Fibroblast of skin of left quadriceps (primary cell): ENCODE measurements at places on chromosomes 4 and X.
A peak's percentile ranks its signal among the peaks of the same experiment; 100 is the strongest.

DNA sequence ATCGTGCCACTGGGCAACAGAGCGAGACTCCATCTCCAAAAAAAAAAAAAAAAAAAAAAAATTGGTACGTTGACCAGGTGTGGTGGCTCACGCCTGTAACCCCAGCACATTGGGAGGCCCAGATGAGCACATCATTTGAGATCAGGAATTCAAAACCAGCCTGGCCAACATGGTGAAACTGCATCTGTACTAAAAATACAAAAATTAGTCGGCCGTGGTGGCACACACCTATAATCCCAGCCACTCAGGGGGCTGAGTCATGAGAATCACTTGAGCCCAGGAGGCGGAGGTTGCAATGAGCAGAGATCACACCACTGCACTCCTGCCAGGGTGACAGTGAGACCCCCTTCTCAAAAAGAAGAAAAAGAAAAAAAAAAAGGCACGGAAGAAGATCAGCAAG is 24.5 kb downstream of the RBMX start:
- DNase-seq, result no peak

DNA sequence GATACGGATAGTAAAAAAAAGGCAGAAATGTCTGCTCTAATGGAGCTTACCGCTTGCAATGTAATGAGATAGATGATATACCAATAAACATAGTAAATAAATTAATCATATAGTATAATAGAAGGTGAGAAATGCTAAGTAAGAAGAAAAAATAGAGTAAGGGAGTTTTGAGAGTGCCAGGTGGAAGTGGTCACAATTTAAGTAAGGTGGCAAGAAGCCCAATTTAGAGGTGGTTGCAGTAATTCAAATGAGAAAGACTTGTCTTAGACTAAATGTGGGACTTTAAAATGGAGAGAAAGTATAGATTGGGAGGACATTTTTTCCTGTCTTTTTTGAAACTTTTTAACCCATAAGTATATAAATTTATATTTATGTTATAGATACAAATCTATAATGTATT is 26.0 kb downstream of the TBC1D19 start:
- DNase-seq, result no peak

DNA sequence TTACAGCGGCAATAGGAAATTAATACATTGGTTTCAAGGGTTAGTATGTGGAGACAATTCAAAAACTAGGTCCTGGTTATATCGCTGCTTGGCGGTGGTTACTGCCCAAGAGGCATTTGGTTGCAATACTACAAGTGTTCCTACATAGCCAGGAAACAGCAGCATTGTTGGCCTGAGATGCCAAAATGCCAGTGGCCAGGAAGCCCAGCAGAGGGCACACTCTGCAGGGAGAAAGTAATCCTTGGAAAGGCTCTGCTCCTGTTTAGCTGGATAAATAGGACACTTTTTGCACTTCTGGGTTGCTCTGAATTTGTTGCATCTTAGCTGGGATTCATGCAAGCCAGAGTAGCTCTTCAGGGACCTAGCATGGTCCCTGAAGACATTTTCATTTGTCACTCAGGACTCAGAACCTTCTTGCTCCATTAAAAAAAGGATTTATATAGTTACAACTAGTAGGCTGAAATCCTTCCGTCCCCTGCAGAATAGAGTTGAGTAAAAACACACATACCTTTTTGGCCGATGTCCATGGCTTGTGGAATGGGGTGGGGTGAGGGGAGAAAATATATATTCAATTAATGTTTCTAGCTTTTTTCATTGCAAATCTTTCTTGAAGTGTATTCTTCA is 8.1 kb upstream of the GPR119 start:
- peak; percentile 12 for DNase-seq

DNA sequence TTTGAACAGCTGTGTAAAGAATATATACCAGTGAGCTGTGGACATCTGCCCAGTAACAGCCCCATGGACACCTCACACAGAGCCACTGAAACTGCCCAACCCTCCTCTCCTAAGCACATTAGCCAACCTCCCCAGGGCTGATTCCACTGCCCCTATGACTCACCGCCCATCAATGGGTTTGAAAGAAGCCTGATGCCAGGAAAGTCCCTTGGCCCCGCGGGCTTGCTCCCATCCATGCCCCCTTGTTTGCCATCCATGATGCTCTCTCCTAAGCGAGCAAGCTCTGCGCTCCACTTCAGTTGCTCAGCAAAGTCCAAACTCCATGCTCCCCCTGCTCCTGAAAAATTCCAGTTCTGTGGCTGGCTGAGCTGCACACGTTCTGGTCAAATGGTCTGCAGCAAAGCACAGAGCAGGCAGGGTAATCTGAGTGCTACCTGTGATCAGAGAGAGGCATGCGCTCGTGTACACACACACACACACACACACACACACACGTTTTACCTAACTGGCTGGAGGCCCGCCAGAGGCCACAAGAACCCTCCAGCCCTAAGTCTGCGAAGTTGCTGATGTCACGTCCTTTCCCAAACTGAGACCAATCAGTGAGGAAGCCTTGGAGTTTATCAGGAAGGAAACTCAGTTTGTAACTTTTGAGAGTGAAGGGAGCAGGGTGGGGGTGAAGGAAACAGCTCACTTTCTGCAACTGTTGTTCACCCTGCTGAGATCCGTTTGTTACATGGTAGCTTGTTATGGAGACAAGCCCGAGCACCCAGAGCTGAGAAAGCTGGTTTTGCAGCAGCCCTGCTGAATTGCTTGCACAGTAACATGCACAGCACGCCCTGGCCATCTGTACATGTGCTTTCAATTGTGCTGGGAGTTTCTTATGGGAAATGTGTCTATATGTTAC is at the start of gene ASB9:
ASB9 (minus strand) TSS at position 466 of the 904 bp plus-strand sequence; CDS start at position 257, 209 bp downstream.
- peak; percentile 33 for DNase-seq

DNA sequence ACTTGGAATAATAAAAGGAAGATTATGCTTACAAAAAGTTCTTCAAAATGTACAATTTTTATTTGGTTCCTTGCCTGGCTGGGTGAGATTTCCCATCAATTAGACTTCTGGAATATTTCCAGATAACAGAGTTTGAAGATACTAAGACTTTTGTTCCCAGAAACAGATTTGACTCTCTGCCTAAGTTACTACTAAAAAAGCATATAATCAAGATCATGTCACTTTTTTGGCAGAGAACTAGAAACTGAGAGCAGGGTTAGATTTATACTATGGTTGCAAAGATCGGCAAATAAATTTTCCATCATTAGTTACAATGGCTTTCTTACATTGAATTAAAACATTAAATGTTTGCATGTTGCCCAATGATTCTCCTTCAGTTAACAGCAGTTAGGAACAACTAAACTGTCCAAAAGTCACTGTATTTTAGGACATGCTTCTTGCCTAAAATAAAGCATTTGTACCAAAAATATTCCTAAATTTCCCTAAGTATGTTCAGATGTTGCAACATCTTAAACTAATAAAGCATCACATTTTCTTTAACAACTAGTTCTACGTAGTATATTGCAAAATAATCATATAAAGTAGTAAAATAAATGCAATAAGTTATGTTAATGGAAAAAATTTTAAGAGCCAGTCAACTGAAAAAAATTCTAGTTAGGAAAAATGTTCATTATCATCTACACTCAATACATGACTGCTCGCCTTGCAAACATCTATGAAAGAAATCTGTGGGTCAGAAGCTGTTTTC is 73.0 kb downstream of the SEC24D start:
- DNase-seq, result peak; percentile 70

- no peak for DNase-seq
Observed at GRCh38 chr4:74613266-74613665, 168.3 kb downstream of the AREG start.

- DNase-seq, result peak; percentile 25
Observed at GRCh38 chr4:153634738-153635353, 49.2 kb upstream of the TLR2 start.

DNA sequence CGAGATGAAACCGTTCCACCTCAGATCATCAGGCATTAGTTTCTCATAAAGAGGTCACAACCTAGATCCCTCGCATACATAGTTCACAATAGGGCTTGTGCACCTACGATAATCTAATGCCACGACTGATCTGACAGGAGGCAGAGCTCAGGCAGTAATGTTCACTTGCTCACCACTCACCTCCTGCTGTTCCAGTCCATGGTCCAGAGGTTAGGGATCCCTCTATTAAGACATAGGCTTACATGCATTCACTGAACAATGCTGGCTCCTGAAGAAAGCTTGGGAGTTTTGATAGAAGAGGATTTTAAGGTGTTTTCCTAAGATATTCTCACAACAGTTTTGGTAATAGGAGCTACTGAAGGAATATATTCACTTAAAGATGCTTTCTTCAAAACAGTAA is 236.1 kb upstream of the FTHL17 start:
- DNase-seq, result no peak

GRCh38 chrX:69130439-69130838 is 34.8 kb downstream of the PJA1 start:
- DNase-seq, result no peak

DNA sequence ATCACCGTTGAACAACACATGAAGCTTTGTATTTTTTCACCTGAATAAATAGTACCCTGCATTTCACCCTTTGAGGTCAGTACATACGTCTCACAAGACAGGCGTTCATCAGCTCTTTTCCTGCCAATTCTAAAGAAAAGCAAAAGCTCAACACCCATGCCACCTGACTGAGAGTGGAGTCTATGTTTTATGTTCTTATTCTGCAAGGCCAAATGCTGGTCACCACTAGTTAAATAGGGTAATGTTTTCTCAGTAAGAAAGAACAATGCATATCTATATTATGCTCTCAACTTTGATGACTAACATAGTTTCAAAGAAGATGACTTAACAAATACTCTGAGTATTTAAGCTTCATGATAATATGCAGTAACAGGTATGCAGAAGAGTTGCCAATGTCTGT is 336.3 kb upstream of the BMP3 start:
- DNase-seq, result no peak
